Activated CD4-positive, alpha-beta T cell treated with anti-CD3 and anti-CD28 coated beads for 48 hours (primary cell): ENCODE measurements at places on chromosomes 2 and 18.

- DNase-seq: no peak
Measured at GRCh38 chr2:45857275-45857609, 205.8 kb downstream of the PRKCE start.

DNA sequence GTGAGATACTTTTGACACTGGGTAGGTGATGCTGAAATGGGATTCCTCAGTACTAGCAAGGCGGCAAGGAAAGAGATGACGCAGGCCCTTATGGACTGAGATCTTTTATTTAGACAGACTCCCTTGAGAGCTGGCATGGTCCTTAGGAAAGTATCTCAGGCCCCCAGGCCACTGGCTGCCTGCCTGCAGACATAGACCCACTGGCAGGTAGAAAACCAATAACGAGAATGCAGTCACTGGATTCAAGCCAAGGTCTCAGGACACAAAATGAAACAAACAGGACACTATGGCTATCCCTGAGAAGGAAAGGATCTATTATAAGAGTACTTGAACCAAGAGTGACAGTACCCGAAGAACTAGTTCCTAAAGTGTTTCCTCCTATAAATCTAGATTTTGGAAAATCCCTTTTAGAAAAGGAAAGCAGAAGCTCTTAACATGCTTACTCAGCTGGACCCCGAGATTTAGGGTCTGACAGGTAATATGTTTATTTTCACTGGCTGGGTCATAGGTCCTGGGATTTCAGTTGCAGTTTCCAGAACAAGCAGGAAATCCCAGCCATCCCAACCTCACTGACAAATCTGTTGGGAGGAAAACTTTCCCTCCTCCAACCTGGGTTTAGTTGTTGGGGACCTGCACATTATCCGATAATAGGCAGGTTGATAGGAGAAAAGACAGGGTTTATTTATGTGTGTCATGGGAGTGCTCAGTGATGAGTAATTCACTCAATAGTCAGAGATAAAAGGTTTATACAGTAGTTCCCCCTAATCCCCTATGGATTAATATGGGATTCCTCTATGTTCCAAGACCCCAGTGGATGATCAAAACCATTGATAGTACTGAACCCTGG is 44.5 kb downstream of the COMMD1 start:
- DNase-seq: no peak

- DNase-seq: no peak
Measured at GRCh38 chr2:12320991-12321641, 395.6 kb upstream of the TRIB2 start.

DNA sequence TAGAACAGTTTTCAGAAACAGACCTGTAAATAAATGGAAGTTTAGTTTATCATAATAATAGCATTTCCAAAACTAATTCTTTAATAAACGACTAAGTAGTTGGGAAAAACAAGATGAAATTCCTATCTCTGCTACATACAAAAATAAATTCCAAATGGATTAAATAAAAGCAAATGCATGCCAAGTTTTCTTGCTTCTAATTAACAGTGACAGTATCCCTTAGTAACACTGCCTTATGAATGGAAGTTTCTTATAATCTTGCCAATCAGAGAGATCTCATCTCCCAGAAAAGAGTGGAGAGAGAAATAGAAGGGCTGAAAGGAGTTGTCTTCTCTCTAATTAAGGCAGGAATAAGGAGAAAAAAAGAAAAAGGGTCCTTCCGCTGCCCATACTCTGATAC is 133.9 kb downstream of the GFPT1 start:
- no peak for DNase-seq

GRCh38 chr2:216516730-216517350 is 18.2 kb downstream of the RPL37A start:
- DNase-seq: no peak

GRCh38 chr2:217622205-217623060 is 380.4 kb downstream of the TNS1 start:
- DNase-seq: no peak

- DNase-seq: no peak
Measured at GRCh38 chr2:131103165-131103564, 2.0 kb upstream of the PLEKHB2 start.

- DNase-seq: no peak
Measured at GRCh38 chr2:86070868-86071267, 34.8 kb downstream of the POLR1A start.

DNA sequence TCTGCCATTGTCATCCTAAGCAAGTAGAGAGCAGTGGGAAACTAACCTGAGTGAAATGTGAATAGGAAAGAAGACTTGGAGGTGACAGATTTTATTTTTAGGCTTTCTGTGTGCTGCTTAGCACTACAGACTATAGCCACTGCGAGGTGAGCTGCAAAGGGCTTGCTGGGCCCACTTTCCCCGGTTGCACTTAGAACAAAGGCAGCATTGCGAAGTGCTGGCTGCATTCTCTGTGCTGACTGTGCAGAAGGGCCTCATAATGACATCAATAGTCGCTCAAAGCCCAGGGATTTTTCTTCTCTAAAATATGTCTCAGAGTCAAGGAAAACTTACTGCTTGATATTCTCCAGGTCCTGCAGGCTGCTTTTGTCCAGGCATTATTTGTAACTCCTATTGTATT is 592.1 kb downstream of the TDRD15 start:
- DNase-seq: no peak

- DNase-seq: no peak
Measured at GRCh38 chr2:40440835-40441234, 11.1 kb downstream of the SLC8A1 start.

GRCh38 chr2:176076063-176076462 is 7.7 kb downstream of the EVX2 start:
- no peak for DNase-seq
